Stomach (tissue), 19 donors: ENCODE measurements at places on chromosomes 6 and 20.

DNA sequence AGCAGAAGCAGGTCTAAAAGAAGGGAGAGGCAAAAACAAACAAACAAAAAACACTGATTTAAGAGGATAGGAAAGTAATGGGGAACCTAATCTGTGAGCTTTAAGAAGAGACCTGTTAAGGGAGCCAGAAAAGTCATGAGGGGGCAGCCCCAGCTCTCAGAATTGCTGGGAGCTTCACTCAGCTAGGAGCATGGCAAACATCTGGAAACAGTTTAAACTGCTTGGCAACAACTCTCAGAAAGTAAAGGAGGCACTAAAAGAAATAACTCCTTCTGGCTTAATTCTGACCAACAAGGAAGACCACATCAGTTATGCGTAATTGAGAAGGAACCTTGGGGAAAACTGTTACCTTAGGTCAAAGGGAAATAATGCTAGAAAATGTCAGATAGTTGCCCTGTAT lies 121.4 kb downstream of the LAMP5 start:
- H3K27ac ChIP-seq: no peak overlapping the region
- H3K4me3 ChIP-seq: no peak overlapping the region
- DNase-seq: no peak
- no peaks in the 10 kb centered on the region for H3K27me3 ChIP-seq
- no peaks in the 10 kb centered on the region for H3K36me3 ChIP-seq

DNA sequence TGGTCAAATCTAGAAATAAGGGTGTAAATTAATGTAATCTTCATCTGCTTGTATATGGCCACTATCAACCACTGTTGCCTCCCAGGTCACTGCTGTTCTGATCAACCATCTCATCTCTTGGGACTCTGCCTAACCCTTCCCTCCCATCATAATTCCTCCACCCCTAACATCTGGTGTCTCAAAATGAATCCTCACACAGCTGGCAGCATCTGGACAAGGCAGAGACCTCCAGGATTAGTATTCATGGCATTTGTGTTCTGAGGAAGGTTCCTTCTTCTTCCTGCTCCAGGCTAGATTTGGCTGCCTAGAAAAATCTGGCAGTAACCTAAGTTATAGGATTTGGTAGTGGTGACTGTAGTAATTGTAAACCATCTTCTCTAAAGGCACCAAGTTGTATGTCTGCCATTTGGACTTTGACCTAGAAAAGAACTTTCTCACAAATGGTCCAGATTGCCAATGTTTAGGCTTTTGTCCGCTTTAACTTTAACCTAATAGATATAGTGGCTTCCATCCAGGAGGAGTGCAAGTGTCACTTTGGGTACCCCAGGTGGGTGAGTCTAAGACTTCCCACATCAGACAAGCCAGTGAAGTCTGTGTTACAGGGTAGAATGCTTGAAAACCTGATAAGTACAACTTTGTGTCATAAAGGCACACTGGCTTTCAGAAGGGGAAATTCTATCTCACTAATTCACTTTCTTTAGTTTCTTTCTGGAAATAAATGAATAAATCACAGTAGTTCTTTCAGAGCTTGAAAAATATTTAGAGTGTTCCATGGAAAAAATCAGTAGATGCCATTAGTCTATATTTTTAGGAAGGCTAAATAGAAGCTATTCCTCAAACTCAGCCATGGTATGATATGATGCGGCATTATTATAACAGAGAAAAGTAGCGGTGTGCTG lies 3.0 kb upstream of the PHACTR2 start:
- H3K27me3 ChIP-seq: no peaks in the 10 kb centered on the region
- DNase-seq: peak; percentile 61
- H3K4me1 ChIP-seq: peaks cover 24% of the 10 kb centered on the region
- no peaks in the 10 kb centered on the region for H3K36me3 ChIP-seq
- H3K27ac ChIP-seq: peak overlapping the region; percentile 98

- H3K36me3 ChIP-seq: peaks cover 40% of the 10 kb centered on the region
- no peak overlapping the region for H3K27ac ChIP-seq
- H3K4me3 ChIP-seq: no peak overlapping the region
- H3K4me1 ChIP-seq: peaks cover 6% of the 10 kb centered on the region
These were observed 6.0 kb downstream of the RARS2 start for GRCh38 chr6:87583822-87584221.

DNA sequence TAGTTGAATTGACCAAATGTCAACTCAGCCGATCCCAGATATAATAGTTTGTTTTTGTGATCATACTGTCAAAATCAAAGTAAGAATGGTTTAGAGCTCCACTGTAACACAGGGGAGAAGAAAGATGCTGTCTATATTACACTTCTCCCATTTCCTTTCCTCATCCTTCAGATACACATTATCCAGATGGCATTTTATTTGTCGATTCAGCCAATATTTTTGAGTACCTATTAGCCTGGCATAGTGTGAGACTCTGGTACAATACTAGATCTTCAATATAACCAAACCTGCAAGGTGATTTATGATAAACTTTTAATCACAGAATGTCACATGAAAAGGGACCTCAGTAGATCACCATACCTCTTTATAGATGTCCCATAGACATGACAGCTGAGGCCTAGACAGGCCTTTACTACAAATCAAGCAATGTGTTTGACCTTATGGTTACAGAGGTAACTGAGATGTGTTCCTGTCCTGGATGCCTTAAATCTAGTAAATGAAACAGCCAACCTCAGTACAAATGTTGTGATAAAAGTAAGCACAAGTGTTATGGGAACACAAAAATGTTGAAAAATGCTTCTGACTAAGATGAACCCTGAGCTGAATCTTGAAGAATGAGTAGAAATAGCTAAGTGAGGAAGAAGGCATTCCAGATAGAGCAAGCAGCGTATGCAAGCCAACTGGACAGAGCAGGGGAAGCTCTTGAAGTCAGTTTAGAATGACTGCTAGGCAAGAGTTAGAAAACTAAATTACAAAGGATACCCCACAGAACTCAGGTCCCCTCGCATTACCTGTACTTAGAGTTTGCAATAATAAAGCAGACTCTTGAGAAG lies 1.9 kb downstream of the FBXO9 start:
- H3K27ac ChIP-seq: peak overlapping the region; percentile 91
- no peaks in the 10 kb centered on the region for H3K27me3 ChIP-seq
- peaks cover 13% of the 10 kb centered on the region for H3K36me3 ChIP-seq
- H3K4me1 ChIP-seq: peaks cover 71% of the 10 kb centered on the region
- H3K4me3 ChIP-seq: peak overlapping the region; percentile 96

GRCh38 chr20:16020971-16021370 lies 552.3 kb downstream of the KIF16B start:
- H3K4me3 ChIP-seq: no peak overlapping the region
- H3K27me3 ChIP-seq: no peaks in the 10 kb centered on the region
- H3K4me1 ChIP-seq: no peaks in the 10 kb centered on the region
- H3K27ac ChIP-seq: no peak overlapping the region
- DNase-seq: no peak
- H3K36me3 ChIP-seq: no peaks in the 10 kb centered on the region

- H3K4me1 ChIP-seq: no peaks in the 10 kb centered on the region
- H3K4me3 ChIP-seq: no peak overlapping the region
- no peak for DNase-seq
- peaks cover 28% of the 10 kb centered on the region for H3K36me3 ChIP-seq
- H3K27me3 ChIP-seq: no peaks in the 10 kb centered on the region
- no peak overlapping the region for H3K27ac ChIP-seq
These were observed 30.3 kb downstream of the TOP1 start for GRCh38 chr20:41058674-41059635.

DNA sequence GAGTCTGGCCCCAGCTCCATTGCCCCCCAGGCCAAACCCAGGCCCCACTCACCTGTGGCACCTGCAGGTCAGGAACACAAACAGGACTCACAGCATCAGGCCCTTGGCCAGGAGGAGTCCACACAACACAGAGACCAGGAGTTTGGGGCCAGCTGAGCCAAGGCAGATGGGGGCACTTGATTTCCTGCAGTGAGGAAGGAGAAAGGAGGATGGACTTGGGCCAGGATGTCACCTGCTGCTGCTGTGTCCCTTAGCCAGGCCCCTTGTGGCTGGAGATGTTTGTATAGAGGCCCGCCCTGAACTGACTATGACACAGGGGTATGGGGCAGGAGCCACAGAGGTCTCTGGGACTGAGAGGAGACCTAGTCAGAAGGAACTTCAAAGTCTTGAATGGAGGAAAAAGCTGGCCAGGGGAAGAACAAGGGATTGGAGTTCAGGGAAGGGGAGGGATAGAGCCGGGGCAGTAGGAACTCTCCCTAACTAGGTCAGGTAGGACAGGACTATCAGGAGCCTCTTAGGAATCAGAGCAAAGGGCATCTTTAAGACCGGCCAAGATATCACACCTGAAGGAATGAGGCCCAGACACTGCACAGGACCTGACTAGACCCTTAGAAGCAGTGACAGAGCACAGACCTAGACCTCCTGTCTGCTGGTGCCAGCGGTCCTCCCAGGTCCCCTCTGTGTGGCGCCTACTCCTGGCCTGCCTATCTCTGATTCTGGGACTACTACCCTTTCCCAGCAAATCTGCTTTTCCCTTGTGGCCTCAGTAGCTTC lies 8.8 kb upstream of the TREML2 start:
- no peak for DNase-seq
- H3K4me3 ChIP-seq: no peak overlapping the region
- no peaks in the 10 kb centered on the region for H3K4me1 ChIP-seq
- H3K36me3 ChIP-seq: no peaks in the 10 kb centered on the region
- H3K27me3 ChIP-seq: no peaks in the 10 kb centered on the region
